Activated CD8-positive, alpha-beta memory T cell treated with anti-CD3 and anti-CD28 coated beads, Interleukin-2, amount 10 ng/mL, durations not matched to agents 7 days and 5 days (primary cell): ENCODE measurements at places on chromosomes 12 and 14. TPM values are rescaled to one million over a fixed set of nuclear protein-coding genes. Genes with fewer than 3 reads are reported as not detected.
A peak's percentile ranks its signal among the peaks of the same experiment; 100 is the strongest.

DNA sequence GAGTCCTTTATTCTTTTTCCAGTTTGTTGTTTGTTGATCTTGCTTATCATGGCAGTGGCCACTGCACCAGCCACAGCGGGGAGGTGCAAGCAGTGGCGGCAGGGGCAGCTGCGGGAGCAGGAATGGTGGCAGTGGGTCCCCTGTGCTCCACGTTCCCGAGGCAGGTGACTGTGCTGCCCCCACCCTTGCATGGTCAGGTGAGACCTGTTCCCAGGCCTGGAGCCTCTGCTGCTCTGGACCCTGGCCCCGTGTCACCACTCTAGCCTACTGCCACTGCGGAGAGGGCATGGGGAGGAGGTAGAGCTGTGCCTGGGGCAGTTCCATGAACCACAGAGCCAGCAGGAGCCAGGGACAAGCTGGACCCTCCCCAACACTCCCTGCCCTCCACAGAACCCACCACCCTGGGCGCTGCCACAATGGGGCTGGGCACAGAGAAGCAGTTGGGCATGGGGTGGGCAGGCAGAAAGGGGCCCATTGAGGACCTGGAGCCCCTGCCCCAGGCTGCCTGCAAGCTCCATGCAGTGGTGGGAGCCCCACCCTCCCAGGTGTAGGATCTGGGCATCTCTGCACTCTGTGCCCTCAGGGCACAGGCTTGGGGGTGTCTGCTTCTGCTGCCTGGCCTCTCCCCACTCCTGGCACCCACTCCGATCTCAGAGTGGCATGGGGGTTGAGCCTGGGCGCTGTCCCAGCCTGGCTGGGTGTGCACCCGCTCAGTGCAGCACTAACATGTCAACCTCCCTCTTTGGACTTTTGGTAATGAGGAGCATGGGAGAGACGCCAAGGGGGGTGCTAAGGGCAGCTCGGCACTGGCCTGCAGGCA is 23.1 kb upstream of the WDR20 start:
- peaks cover 3% of the 10 kb centered on the region for H3K36me3 ChIP-seq
- H3K4me1 ChIP-seq = no peaks in the 10 kb centered on the region
- H3K27ac ChIP-seq = no peak overlapping the region
- no peak for DNase-seq
- H3K4me3 ChIP-seq = no peak overlapping the region

DNA sequence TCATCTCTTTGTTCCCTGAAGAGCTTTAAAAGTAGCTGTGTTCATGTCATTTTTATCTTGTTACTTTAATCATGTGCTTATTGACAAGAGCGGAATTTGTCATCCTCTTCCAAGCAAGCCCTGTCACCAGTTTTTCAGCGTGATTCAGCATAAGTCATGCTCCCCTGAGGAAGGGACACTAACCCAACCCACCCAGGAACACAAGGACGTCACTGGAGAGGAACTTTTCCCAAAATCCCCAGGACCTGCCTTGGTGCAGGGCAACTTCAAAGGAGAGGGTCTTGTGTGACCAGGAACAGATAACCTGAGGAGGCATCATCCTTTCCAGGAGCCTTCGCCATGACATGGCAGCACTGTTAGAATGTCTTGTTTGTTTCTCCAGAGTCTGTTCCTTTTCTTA is 107.1 kb upstream of the DIO3 start:
- no peak overlapping the region for H3K27ac ChIP-seq
- peaks cover 63% of the 10 kb centered on the region for H3K27me3 ChIP-seq
- DNase-seq = no peak
- peaks cover 2% of the 10 kb centered on the region for H3K4me1 ChIP-seq
- peaks cover 2% of the 10 kb centered on the region for H3K36me3 ChIP-seq
- no peak overlapping the region for H3K4me3 ChIP-seq

DNA sequence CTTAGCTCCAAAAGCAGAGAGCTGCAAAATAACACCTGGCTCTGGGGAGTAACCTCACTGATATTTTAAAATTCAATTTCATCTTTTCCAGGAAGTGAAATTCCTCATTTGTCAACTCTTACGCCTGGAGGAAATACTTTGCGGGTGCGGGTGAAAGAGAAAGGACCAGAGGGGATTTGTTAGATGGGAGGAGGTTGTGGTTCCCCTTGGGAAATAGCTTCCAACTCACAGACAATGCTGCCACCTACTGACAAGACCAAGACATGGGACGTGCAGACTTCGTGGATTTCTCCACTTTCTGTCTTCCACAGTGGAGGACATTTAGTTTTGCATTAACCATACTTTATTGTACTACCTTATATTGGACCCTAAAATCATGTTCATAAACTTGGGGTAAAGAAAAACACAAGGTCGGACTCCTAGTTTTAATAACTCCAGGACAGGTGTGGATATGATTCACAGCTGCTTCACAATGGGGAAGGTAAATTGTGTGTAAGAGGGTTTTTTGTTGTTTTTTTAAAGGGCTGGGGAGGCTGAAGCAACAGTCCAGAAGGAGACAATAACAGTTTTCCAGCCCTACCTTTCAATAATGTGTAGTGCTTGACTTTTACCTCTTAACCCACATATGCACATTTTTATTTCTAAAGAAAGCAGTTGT is 10.8 kb downstream of the FBXL14 start:
- no peak overlapping the region for H3K27ac ChIP-seq
- H3K4me1 ChIP-seq = peaks cover 15% of the 10 kb centered on the region
- DNase-seq = peak; percentile 76
- H3K4me3 ChIP-seq = no peak overlapping the region
- H3K36me3 ChIP-seq = peaks cover 3% of the 10 kb centered on the region

- no peak overlapping the region for H3K4me3 ChIP-seq
- peaks cover 3% of the 10 kb centered on the region for H3K4me1 ChIP-seq
- DNase-seq = no peak
- H3K36me3 ChIP-seq = peaks cover 3% of the 10 kb centered on the region
- H3K27me3 ChIP-seq = peaks cover 14% of the 10 kb centered on the region
- H3K27ac ChIP-seq = no peak overlapping the region
Observed at GRCh38 chr12:132210223-132211055, 66.2 kb downstream of the NOC4L start.

DNA sequence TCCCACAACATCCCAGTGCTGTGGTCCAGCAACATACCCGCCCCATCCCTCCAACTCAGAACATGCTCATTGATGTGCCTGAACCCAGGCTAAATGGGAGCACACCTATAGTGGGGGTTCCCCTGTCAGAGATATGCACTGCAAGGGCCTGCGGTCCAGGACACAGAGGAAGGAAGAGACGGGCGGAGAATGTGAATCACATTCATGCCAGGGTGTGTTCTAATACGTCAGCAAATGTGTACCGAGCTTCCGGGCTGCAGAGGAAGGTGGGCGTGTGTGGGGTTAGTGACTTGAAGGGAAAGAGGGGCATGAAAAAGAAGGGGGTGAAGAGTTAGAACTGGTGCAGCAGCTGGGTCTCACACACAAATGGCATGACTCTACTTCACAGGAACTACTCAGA is 83.7 kb downstream of the DPF3 start:
- peaks cover 3% of the 10 kb centered on the region for H3K27me3 ChIP-seq
- no peaks in the 10 kb centered on the region for H3K36me3 ChIP-seq
- no peak overlapping the region for H3K4me3 ChIP-seq
- peak overlapping the region; percentile 63 for H3K27ac ChIP-seq
- DNase-seq = peak; percentile 66

Gene SDR9C7
- total RNA-seq = not detected

DNA sequence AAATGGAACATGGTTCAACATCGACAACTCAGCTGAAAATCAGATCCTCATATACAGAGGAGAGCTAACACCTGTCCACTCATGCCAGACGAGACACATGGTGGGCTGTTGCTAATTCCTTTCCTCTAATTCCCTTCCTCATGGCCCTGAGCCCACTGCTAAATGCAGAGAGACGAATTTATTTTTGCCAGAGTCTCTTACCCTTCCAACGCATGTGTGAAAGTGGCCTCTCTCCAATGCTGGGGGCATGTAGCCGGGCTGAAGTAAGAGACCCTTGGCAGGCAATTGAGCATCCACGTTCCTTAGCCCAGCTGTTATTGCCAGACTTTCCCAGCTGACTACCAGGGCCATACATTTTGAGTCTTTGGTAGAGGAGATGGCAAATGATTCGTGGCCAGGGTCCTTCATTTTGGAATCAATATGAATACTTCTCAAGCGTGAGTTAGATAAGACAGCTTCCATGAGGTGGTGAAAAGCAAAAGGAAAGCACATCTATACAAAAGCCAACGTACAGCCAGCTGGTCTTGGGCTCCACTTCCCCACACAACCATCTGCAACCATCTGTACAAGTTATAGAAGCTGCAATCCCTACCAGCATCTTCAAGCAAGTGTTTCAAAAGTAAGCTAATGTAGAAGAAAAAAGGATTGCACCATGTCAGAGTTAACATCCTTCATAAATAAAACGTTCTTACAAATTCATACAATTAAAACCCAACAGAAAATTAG is 28.6 kb downstream of the CORO1C start:
- DNase-seq = no peak
- no peak overlapping the region for H3K27ac ChIP-seq

- peaks cover 58% of the 10 kb centered on the region for H3K27me3 ChIP-seq
- H3K27ac ChIP-seq = no peak overlapping the region
- DNase-seq = no peak
Observed at GRCh38 chr12:27554421-27555186, 30.6 kb downstream of the PPFIBP1 start.

GRCh38 chr14:60356386-60356785 is 107.4 kb downstream of the PPM1A start:
- H3K36me3 ChIP-seq = no peaks in the 10 kb centered on the region
- no peaks in the 10 kb centered on the region for H3K4me1 ChIP-seq
- peaks cover 9% of the 10 kb centered on the region for H3K27me3 ChIP-seq
- H3K27ac ChIP-seq = no peak overlapping the region
- no peak for DNase-seq
- H3K4me3 ChIP-seq = no peak overlapping the region

GRCh38 chr12:81095501-81096232 is 17.8 kb downstream of the ACSS3 start:
- H3K27ac ChIP-seq = no peak overlapping the region
- H3K27me3 ChIP-seq = no peaks in the 10 kb centered on the region
- no peaks in the 10 kb centered on the region for H3K4me1 ChIP-seq
- H3K4me3 ChIP-seq = no peak overlapping the region
- H3K36me3 ChIP-seq = no peaks in the 10 kb centered on the region

Gene CLEC9A
- not detected for total RNA-seq

DNA sequence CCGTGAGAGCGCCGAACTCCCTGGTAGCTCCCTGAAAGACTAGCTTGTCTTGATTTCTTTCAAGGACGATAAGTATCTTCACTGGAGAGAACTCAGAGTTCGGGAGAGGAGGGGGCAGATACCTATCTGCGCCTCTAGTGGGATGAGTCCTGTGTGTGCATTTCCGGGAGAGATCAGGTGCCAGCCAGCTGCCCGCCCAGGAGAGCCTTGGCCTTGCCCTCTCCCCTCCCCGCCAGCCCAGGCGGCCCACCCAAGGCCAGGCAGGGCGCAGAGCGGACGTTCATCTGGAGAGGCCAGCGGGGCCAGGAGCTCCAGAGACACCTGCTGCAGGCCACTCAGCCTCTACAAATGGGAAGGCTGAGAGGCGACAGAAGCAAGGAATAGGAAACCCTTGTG is 1.0 kb downstream of the CD9 start:
- peaks cover 65% of the 10 kb centered on the region for H3K27me3 ChIP-seq
- no peak for DNase-seq
- H3K36me3 ChIP-seq = no peaks in the 10 kb centered on the region
- H3K4me1 ChIP-seq = peaks cover 24% of the 10 kb centered on the region
- no peak overlapping the region for H3K27ac ChIP-seq

- H3K27me3 ChIP-seq = no peaks in the 10 kb centered on the region
- H3K27ac ChIP-seq = no peak overlapping the region
- no peak overlapping the region for H3K4me3 ChIP-seq
- no peaks in the 10 kb centered on the region for H3K36me3 ChIP-seq
- no peak for DNase-seq
- H3K4me1 ChIP-seq = no peaks in the 10 kb centered on the region
Observed at GRCh38 chr12:73277971-73278370, 1005.8 kb downstream of the TRHDE start.

DNA sequence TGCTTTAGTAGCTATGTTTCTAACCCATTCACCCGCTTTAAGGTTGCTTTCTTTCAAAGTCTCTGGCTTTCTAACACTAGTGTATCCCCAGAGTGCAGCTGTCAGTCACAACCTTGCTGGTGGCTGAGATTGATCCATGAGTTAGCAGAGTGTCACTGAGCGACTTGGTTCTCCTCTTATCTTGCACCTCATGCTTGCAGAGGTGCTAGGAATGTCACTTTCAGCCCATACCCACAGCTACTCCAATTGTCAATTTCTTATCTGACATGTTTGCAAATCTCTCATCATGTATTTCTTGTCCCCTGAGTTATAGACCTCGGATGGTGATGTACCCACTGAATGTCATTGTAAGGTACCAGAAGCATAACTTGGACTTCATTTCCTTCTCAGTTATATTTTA is 1110.2 kb downstream of the GALC start:
- H3K27ac ChIP-seq = no peak overlapping the region
- DNase-seq = no peak
- no peaks in the 10 kb centered on the region for H3K4me1 ChIP-seq
- no peak overlapping the region for H3K4me3 ChIP-seq
- H3K36me3 ChIP-seq = no peaks in the 10 kb centered on the region
- no peaks in the 10 kb centered on the region for H3K27me3 ChIP-seq

- H3K27me3 ChIP-seq = no peaks in the 10 kb centered on the region
- H3K36me3 ChIP-seq = no peaks in the 10 kb centered on the region
- no peak overlapping the region for H3K4me3 ChIP-seq
- DNase-seq = no peak
Observed at GRCh38 chr12:87425942-87426554, 603.2 kb downstream of the C12orf50 start.

- DNase-seq = no peak
- peaks cover 51% of the 10 kb centered on the region for H3K27me3 ChIP-seq
- H3K4me1 ChIP-seq = peaks cover 3% of the 10 kb centered on the region
- no peak overlapping the region for H3K4me3 ChIP-seq
Observed at GRCh38 chr14:20719777-20720176, 25.9 kb upstream of the EDDM3A start.

DNA sequence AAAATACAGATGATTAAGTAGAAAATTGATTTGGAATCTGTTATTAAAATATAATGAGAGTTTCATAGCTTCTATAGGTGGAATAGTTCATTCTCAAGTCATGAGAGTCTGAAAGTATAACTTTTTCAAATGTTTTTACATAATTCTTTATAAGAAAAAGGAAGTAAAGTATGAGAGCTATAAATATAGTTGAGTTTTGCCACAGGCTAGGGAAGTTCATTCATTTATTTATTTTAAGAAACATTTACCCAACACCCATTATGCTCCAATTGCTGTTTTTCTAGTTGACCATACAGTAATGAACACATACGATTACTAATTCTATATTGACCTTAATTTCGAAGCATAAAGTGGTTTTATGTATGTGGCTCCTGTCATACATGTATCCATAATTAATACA is 24.8 kb downstream of the LRRIQ1 start:
- no peaks in the 10 kb centered on the region for H3K4me1 ChIP-seq
- no peak overlapping the region for H3K4me3 ChIP-seq
- no peak for DNase-seq
- no peaks in the 10 kb centered on the region for H3K27me3 ChIP-seq

Gene TUNAR
- total RNA-seq = not detected

Gene RPGRIP1
- total RNA-seq = not detected

- H3K4me3 ChIP-seq = no peak overlapping the region
- no peaks in the 10 kb centered on the region for H3K4me1 ChIP-seq
- DNase-seq = no peak
- H3K27ac ChIP-seq = no peak overlapping the region
Observed at GRCh38 chr12:125873016-125873415, 807.8 kb downstream of the AACS start.
